Fibroblast of skin of scalp (primary cell): ENCODE measurements at places on chromosomes 2 and 18.

GRCh38 chr2:238370823-238371372, 50.6 kb downstream of the TRAF3IP1 start:
- peak; percentile 76 for DNase-seq

- DNase-seq, result peak; percentile 88
Observed at GRCh38 chr2:31235504-31235902, 1.6 kb downstream of the EHD3 start.

GRCh38 chr18:70418546-70419311, 129.9 kb downstream of the SOCS6 start:
- no peak for DNase-seq

DNA sequence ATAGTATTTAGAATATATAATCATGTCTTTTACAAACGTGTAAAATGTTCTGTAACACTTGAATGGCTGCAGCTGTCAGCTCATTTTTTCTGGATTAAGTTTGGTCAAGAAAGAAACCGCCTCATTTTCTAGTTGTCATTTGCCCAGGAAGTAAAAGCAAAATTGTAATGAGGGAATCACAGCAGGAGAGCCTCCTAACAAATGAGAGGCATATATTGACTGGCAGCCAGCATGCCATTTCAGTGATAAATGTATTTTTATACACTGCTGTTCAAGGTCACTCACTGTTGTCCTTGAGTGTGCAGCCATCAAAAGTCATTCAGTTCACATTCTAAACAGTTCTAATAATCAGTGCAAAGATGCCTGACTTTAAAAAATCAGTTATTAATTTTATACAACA, 144.3 kb upstream of the BOD1L2 start:
- peak; percentile 27 for DNase-seq

GRCh38 chr18:51154431-51155063, 42.9 kb downstream of the MEX3C start:
- no peak for DNase-seq

- no peak for DNase-seq
Observed at GRCh38 chr2:73893764-73894474, 1.1 kb downstream of the ACTG2 start.

GRCh38 chr2:132936791-132937190, 266.8 kb upstream of the LYPD1 start:
- no peak for DNase-seq

- peak; percentile 74 for DNase-seq
Observed at GRCh38 chr2:66433945-66434678, 813 bp upstream of the MEIS1 start.

- DNase-seq, result peak; percentile 85
Observed at GRCh38 chr2:196479350-196479749, 160.2 kb upstream of the CCDC150 start.

DNA sequence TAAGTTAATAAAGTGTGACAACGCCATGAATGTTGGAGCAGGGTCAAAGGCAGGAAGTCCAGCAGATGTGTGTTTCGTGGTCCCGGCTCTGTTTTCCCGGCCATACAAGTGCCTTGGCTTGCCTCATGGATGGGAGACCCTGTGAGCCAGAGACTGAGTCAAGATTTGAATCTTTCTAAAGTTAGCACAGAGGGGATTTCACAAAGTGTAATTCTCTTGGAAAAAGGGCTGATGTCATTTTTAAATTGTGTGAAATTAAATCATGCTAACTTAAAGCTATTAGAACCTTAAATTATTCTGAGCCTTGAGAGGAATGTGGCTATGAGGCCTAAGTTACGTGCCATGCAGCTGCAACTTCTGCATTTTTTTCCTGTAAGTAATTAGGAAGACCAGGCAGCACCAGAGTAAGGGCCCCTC, 38.3 kb upstream of the RALBP1 start:
- peak; percentile 83 for DNase-seq

GRCh38 chr2:204109681-204110080, 173.1 kb downstream of the ICOS start:
- no peak for DNase-seq

GRCh38 chr2:215847056-215847455, 166.3 kb downstream of the MREG start:
- no peak for DNase-seq
